ENCODE measurements at places on chromosomes 13 and 19.

GRCh38 chr13:53007872-53008271 lies 20.7 kb upstream of the OLFM4 start:
- no peak for DNase-seq

GRCh38 chr13:51858433-51859247 lies 3.1 kb upstream of the CCDC70 start:
- DNase-seq, result no peak

DNA sequence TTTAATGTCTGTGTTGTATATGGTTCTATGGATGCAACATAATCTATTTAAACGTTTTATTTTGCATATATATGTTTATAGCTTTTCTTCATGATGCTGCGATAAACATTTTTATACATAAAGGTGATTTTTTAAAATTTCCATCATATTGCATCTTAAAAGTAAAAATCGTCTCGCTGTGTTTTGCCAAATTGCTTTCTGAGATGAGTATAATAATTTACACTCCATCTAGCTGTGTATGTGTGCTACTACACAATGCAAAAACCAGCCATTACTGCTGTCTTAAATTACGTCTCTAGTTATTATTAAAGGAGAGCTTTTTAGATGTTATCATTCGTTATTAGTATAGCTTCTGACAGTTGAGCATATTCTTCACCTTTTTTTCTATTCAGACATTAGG lies 37.2 kb downstream of the METTL21C start:
- no peak for DNase-seq

DNA sequence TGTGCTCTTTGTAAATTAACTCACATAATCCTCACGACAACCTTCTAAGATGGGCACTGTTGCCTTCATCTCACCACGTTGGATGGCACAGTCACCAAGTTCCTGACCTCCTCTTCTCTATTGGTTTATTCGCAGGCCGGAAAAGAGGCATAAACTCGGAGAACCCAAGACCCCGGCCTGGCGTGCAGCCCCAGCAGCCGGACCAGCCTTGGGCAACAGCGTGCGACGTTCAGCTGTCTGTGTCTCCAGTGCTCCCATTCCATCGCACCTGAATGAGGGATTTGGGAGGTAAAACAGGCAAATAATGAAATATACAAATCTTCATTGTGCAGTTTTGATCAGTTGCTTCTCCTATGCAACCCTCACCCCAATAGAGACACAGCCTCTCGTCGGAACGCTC lies 34.5 kb upstream of the GAS6 start:
- DNase-seq, result no peak

Data from hypothalamus (tissue), 51 donors.